ENCODE measurements at places on chromosomes 7 and 10. TPM values are rescaled to one million over a fixed set of nuclear protein-coding genes. Genes with fewer than 3 reads are reported as not detected.

The RUFY2 gene
- total RNA-seq, result 45.2 TPM

The TUBB8 gene
- 1.9 TPM for total RNA-seq

DNA sequence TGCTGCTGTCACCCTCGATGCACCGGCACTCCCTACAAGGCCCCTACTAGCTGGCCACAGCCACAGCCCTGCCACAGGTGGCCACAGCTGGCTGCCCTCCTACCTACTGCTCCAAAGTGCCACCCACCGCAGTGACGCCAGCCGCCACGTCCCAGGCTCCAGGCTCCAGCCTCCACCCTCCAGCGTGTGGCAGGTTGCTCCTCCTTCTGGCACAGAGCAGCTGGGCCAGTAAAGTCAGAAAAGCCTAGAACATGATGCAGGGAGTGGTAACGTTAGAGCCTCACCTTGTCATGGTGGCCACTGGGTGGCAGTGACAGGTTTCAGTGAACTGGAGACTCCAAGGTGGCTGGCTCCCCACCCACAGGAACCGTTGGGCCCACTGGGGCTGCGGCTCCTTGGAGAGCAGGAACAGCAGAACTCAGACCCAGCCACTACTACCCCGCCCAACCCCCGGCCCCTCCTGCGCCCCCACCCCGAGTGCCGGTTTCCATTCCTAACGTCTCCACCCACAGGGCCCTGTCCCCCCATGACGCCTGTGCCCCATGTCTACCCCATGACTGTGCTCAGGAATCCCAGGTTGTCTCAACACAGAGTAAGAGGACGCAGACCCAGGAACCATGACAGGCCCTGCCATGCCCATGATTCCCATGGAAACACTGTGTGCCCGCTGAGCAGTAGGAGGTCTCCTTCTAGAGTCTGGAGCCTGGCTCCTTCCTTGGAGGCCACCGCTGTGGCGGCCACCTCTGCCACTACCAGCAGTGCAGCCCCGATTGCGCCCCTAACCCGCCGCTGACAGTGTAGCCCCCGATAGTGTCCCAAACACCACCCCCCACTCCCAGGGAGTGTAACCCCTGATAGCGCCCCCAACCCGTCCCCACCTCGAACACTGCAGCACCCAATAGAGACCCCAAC lies 52.3 kb upstream of the ZNF33B start:
- no peak for DNase-seq

- DNase-seq, result no peak
Observed at GRCh38 chr10:824946-825345, 106.6 kb downstream of the LARP4B start.

DNA sequence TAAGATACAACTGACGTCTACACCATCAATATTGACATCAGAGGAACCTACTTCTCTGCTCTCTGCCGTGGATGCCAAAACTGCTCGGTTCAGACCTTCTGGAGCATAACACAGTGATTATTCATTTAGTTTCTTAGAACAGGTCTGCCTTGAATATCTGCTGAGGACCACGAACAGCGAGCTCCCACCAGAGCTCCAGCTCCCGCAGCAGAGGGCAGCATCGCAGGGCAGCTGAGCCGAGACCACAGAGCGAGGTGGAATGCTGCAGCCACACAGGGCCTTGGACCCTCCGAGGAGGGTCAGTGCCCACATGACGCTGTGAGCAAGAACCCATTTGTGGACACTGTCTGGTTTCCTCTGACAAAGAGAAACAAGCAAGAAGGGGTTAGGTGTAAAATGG lies 6.8 kb downstream of the VIPR2 start:
- no peak for DNase-seq

DNA sequence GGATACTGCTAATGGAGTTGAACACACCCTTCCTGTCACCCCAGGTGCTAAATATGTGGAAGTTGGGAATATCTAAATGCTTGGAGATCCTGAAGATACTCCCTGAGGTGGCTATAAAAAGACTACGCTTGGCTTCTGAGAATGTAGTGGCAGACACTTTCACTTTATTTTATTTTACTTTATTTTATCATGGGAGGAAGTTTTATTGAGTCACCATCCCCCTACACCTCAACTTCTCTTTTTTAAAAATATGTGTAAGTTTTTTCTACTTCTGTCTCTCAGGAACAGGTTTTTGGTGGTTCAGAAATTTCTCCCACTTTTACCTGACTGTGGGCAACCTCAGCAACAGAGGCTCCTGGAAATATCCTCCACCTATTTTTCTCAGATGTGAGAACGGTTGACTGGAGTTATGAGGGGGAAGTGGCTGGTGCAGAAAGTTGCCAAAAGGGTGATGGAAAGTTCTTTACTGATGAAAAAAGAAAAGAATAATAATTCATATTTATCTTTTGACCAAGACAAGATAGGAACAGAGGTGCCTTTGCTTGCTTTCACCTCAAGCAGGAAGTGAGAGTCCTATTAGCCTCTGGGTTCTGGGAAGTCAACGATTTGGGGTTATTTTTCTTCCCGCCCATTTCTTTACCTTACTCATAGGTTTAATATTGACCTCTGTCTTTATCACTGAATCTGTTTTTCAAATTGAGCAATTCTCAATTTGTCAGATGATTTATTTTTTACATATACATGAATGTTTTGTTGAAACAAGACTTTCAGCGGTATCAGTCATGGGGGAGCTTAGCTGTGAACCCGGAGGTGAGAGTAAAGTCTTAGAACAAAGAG lies 103.6 kb downstream of the AHR start:
- no peak for DNase-seq

The SYT15 gene
- 0.15 TPM for total RNA-seq

DNA sequence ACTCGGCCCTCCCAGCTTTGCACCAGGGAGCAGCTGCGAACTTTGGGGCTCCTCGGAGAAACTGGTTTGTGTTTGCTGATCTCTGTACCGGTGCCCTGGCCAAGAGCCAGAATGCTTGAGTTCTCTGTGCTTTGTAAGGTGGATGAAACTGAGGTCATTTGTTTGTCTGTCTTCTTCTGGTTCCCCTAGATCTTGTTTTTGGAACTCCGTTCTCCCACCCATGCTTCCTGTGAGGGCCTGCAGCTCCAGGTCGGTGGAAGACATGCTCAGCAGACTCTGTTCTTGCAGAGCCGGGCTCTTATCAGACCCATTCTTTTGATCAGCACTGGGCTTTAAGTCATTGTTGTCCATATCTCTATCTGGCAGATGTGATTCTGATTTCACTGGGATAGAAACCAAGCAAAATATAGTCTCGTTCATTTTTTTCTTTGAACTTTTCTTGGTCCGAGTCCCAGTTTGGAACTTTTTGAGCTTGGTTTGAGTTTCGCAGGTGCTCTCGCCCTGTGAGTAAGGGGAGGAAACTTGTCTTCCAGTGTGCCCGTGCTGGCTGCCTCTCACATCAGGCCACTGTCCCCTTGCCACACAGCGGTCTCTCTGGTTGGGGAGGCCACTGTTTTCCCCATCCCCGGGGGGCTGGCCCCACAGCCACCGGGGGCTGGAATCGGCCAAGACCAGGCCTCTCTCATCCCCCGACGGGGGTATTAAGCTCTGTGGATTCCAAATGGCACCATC lies 31.2 kb downstream of the JCAD start:
- DNase-seq, result no peak

The CYP2C18 gene
- 0.15 TPM for total RNA-seq

The CBLL1 gene
- total RNA-seq, result 58.0 TPM

The HOXA5 gene
- not detected for total RNA-seq

The HHEX gene
- total RNA-seq, result not detected

Measured in neural progenitor cell (in vitro differentiated cells).